IMR-90 (cell line): ENCODE measurements at places on chromosomes 3 and 15. TPM values are rescaled to one million over a fixed set of nuclear protein-coding genes. Genes with fewer than 3 reads are reported as not detected.
A peak's percentile ranks its signal among the peaks of the same experiment; 100 is the strongest.

GRCh38 chr3:8523041-8523440 is 21.4 kb downstream of the LMCD1 start:
- no peak for DNase-seq

DNA sequence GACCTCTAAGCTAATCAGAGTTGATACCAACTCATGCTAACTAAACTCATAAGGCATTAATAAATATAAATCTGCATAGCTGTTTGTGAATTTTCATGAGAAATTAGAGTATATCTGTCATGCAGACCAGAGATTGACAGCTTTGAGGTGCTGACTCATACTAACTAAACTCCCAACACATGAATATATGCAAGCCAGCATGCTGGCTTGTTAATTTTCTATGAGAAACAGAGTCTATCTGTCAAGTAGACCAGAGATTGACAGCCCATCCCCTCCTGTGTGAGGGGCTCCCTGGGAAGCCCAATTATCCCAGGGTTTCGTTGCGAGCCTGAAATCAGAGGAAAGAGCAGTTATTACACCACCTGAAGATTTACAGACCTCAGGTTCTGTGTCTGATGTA is 69.3 kb downstream of the CD47 start:
- DNase-seq: no peak

DNA sequence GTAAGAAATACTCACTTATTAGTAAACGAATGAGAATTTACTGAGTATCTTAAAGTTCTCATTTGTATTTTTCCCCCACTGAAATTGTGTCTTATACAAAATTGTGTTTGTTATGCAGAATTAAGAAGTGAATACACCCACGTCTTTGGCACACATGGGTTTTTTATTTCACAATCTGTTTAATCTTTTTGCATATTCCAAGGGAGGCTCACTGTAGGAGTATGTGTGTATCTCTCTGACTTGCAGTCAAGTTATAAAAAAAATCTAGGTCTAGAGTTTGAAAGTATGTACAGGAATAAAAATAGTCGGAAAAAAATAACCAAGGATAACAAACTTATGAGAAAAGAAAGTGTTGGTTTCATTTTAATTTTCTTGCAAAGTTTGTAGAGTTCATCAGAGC is 255.2 kb downstream of the PDCD6IP start:
- DNase-seq: peak; percentile 44

- peak; percentile 35 for DNase-seq
These were observed 27.9 kb upstream of the SLC12A8 start for GRCh38 chr3:125240496-125240895.

- peak; percentile 27 for DNase-seq
These were observed 3.8 kb downstream of the EIF2AK4 start for GRCh38 chr15:39937696-39938095.

- DNase-seq: no peak
These were observed 126.6 kb upstream of the ZBED2 start for GRCh38 chr3:111721747-111722146.

Gene TRMT10C
- 17.0 and 27.2 TPM in 2 replicates for total RNA-seq

Gene MUC20
- total RNA-seq: not detected in 2 replicates

Gene OSBPL10
- 7.2 and 9.5 TPM in 2 replicates for total RNA-seq

Gene ZCWPW2
- total RNA-seq: 0.18 and 0.56 TPM in 2 replicates

Gene PROS1
- 1.6 and 2.5 TPM in 2 replicates for total RNA-seq

Gene RFX7
- total RNA-seq: 6.9 and 10.6 TPM in 2 replicates

Gene MAP6D1
- 1.9 and 2.7 TPM in 2 replicates for total RNA-seq

Gene ZMYND10
- total RNA-seq: 0.83 and 1.1 TPM in 2 replicates
